Cortex of kidney (tissue), 1 donor: ENCODE measurements at places on chromosomes 7 and 10.

DNA sequence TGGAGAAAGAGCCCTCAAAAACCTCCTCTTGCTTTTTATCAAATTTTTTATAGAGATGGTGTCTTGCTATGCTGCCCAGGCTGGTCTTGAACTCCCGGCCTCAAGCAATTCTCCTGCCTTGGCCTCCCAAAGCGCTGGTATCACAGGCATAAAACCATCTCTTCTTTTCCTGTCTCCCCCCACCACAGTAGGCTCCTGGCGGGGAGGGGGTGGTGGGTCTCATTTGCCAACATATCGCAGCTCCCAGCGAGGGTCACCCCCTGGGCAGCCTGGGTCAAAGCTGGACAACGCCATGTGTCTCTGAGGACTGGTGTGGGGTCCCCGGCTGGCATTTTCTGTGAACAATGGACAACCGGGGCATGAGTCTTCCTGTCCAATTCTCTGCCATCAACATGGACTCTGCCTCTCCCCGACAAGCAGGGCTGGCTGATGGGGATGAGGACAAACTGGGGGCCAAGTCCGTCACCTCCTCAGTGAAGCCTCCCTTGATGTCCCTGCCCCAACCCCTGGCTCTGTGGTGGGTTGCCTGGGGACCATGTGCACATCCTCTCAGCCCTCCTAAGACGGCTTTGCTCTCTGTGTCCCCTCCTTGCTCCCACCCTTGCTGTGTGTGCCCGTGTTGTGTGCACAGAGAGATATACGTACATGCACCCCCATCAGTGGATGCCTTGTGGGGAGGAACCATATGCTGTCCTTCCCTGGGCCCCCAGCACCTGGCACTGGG lies 86.4 kb upstream of the GNA12 start:
- DNase-seq = no peak

- DNase-seq = no peak
Observed at GRCh38 chr7:101333912-101334311, 12.3 kb upstream of the IFT22 start.

DNA sequence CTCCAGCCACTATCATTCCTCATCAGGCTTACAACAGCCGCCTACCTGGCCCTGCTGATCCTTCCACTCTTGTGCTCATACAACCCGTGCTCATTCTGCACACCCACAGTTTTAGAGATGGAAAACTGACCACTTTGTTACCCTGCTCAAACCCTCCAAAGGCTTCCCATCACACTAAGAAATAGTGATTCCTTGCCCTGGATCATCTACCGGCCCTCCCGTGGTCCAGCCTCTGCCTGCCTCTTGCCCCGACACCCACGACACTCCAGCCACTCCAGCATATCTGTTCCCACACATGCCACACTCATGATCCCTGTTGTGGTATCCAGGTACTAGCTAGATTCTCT lies 36.8 kb downstream of the CCDC6 start:
- DNase-seq = no peak

- no peak for DNase-seq
Observed at GRCh38 chr10:110706690-110707098, 62.6 kb downstream of the RBM20 start.

- no peak for DNase-seq
Observed at GRCh38 chr7:80444811-80445210, 67.1 kb downstream of the GNAT3 start.

GRCh38 chr7:4051696-4052095 lies 630.4 kb upstream of the FOXK1 start:
- no peak for DNase-seq

DNA sequence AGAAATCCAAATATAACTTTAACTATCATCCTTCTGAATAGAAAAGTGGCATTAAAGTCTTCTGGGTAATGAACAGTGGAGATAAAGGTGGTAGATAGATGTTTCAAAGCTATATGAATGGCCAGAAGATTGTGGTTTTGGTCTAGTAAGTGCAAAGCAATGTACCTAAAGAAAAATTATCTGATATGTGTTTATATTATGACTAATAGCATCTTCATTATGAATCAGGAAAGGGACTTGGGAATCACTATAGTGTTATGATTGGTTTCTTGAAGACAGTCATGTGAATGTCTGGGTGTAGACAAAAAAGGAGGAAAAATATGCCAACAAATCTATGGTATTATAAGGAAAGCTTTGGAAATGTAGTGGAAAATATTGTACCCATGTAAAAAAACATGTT lies 3.0 kb downstream of the ZNF518A start:
- no peak for DNase-seq

- no peak for DNase-seq
Observed at GRCh38 chr10:13120786-13121499, 21.0 kb downstream of the OPTN start.

- no peak for DNase-seq
Observed at GRCh38 chr10:87734987-87735827, 75.5 kb downstream of the PAPSS2 start.

- DNase-seq = no peak
Observed at GRCh38 chr7:127474457-127474856, 81.9 kb upstream of the ZNF800 start.

DNA sequence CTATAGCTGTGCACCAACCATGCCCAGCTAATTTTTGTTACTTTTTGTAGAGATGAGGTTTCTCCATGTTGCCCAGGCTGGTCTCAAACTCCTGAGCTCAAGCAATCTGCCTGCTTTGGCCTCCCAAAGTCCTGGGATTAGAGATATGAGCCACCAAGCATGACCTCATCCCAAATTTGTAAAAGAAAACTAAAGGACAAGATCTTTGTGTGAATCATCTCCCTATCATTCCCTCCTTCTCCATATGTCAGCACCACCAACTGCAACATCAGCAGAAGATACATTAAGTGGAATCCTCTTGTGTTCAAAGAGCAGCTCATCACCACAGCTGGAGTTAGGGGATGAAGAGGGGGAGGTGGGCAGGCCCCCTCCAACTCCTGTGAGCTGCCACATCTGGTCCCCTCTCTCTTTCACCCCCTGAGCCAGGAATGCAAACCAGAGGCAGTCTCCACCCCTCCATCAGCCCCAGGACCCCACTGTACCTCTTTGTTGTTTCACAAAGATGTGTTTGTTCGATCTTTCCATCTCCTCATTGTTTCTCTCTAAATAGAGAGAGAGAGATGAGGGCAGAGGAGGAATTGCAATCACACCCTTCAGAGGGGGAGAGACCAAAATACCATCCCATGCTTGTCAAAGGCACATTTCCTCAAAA lies 47.3 kb upstream of the PIP4K2A start:
- no peak for DNase-seq

GRCh38 chr7:137142376-137142775 lies 201.2 kb downstream of the PTN start:
- no peak for DNase-seq

DNA sequence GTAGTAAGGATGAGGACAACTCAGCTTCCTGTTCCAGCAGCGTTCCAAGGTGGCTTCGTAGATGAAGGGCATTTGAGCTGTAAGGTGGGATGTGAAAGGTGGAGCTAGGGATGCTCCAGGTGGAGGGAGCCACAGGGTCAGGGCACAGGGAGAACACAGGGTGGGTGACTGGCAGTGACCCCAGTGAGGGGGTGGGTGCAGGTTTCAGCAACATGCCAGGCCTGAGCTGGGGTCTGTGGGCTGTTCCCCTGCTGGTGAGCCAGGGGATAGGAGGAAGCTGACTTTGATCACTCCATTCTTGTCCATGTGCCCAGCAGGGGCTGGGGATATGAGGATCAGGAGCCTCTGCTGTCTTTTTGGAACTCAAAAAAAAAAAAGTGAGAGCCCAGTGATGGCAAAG lies 33.2 kb downstream of the CDH23 start:
- no peak for DNase-seq

GRCh38 chr10:1380088-1380671 lies 324.0 kb downstream of the WDR37 start:
- no peak for DNase-seq

GRCh38 chr10:98314532-98315284 lies 46.7 kb upstream of the LOXL4 start:
- no peak for DNase-seq

GRCh38 chr7:36982766-36983165 lies 258.5 kb upstream of the AOAH start:
- DNase-seq = no peak

- DNase-seq = no peak
Observed at GRCh38 chr7:47391726-47392125, 190.2 kb downstream of the TNS3 start.

- DNase-seq = no peak
Observed at GRCh38 chr7:140677496-140677895, 4.8 kb downstream of the ADCK2 start.

- DNase-seq = no peak
Observed at GRCh38 chr7:139720705-139721231, 57.0 kb downstream of the HIPK2 start.

- DNase-seq = no peak
Observed at GRCh38 chr7:30988351-30989005, 24.7 kb downstream of the GHRHR start.

- no peak for DNase-seq
Observed at GRCh38 chr10:21352886-21353285, 172.6 kb downstream of the SKIDA1 start.

DNA sequence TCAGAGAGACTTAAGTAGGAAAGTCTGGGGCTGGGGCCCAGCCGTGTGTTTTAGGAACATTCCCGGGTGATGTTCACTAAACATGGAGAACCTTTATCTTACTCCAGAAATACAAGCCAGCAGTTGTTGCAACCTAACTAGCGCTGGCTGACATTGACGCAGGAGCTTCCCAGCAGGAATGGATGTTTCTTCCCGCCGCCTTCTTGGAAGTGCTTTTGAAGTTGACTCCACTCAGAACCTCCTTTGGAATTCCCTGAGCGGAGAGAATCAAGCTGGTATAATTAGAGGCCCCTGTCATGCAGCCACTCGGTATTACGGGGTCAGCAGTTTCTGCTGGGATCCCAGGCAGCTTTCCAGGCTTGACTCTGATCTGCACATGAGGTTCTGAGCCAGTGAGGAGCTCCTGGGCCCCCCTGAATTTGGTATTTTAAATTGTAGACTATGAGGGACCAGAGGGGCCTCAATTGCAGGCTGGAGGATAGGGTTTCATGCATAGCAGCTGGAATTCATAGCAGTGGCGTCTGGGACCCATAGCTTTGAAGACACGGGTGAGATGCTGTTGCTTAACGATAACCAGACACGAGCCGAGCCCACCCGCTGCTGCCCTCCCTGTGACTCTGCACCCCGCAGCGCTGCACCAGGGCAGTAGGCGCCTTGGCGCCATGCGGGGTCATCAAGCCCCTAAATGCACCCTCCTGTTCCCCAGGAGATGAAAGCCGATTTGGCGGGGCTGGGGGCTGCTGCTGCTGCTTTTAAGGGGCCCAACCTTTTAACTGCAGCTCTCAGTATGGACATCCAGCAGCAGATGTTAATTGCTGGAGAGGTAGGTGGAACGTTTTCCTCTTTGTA lies 61.8 kb downstream of the EEPD1 start:
- no peak for DNase-seq

- no peak for DNase-seq
Observed at GRCh38 chr7:143042159-143042789, 9.9 kb upstream of the OR6V1 start.

GRCh38 chr10:68560186-68560942 lies at the start of gene TET1:
TET1 (plus strand) TSS chr10:68560337; CDS start chr10:68572339, 12,002 bp downstream.
- DNase-seq = no peak

DNA sequence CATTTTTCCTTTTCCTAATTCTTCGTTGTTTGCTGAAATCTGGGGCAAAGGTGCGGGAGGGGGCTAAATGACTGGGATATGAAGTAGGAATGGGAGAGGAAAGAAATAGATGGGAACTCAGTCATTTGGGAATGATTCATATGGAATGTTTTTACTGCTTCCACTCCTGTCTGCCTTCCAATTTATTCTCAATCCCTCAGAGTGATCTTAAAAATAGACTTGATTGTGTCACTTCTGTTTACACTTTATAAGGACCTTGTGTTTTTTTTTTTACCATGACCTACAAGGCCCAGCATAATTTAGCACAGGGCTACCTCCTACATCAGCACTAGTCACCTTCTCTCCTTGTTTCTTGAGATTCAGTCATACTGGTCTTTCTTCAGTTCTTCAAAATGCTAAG lies 97.9 kb downstream of the PTEN start:
- DNase-seq = no peak

- no peak for DNase-seq
Observed at GRCh38 chr10:29628311-29628710, 6.5 kb downstream of the SVIL start.

GRCh38 chr7:97859606-97860204 lies 12.5 kb downstream of the ASNS start:
- no peak for DNase-seq

GRCh38 chr7:81120803-81121202 lies 202.0 kb upstream of the SEMA3C start:
- DNase-seq = no peak

- no peak for DNase-seq
Observed at GRCh38 chr10:122995936-122996335, 12.7 kb downstream of the IKZF5 start.

- DNase-seq = no peak
Observed at GRCh38 chr10:126062131-126063032, 166.0 kb downstream of the FANK1 start.

- DNase-seq = no peak
Observed at GRCh38 chr7:48094861-48095293, 5.8 kb downstream of the UPP1 start.

- no peak for DNase-seq
Observed at GRCh38 chr7:30697719-30698460, 15.6 kb upstream of the CRHR2 start.

GRCh38 chr10:78247821-78248220 lies 214.2 kb downstream of the RPS24 start:
- no peak for DNase-seq

DNA sequence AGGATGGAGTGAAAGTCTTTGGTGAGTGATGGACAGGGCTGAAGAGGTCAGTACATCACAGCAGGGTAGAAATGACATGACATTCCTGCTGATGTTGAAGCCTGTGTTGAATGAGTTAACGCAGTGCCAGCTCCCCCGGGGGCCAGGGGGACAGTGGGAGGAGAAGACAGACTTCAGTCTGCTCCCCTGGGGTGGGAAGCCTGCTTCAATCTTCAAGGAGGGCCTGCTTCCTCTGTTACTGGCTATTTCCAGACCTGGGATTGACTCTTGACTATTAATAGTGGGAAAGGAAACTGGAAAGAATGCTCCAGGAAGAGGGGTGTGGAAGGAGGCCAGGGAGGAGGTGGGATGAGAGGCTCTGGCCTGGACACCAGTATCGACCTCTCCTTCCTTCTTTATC lies 27.2 kb downstream of the PODXL start:
- DNase-seq = no peak

GRCh38 chr10:17744341-17744861 lies 7.6 kb upstream of the TMEM236 start:
- DNase-seq = no peak

GRCh38 chr7:129122751-129123509 lies 21.6 kb upstream of the TSPAN33 start:
- DNase-seq = no peak

DNA sequence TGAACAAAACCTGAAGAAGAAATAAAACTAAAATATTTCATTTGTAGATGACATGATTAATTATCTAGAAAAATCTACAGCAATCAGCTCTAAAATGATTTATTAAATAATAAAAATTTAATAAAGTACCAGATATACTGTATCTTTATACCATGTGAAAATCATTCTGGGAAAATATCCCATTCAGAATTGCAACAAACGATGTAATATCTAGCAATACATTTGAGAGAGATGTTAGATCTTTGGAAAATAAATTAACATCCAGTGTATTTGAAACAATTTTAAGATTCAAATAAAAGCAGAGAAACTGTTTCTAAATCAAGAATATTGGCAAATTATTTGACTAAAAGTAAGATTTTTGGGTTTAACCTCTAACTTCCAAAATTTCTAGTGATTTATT lies 62.2 kb downstream of the ZEB1 start:
- DNase-seq = no peak

- no peak for DNase-seq
Observed at GRCh38 chr7:131909151-131909768, 352.8 kb upstream of the PODXL start.

GRCh38 chr7:27254625-27255024 lies 12.0 kb downstream of the EVX1 start:
- no peak for DNase-seq
